Smooth muscle cell of bladder (primary cell): ENCODE measurements at places on chromosomes 3 and 15. TPM values are rescaled to one million over a fixed set of nuclear protein-coding genes. Genes with fewer than 3 reads are reported as not detected.

OXTR gene
- 0.37 and 0.57 TPM in 2 replicates for total RNA-seq

COLQ gene
- 0.28 and 0.46 TPM in 2 replicates for total RNA-seq

SKOR1 gene
- total RNA-seq = under 0.01 and 0.09 TPM in 2 replicates

DAG1 gene
- 21.5 and 31.4 TPM in 2 replicates for total RNA-seq

CTXN2 gene
- total RNA-seq = not detected in 2 replicates

C3orf22 gene
- not detected in 2 replicates for total RNA-seq

ABTB1 gene
- 7.0 and 7.1 TPM in 2 replicates for total RNA-seq

TLR9 gene
- total RNA-seq = under 0.01 TPM in 1 of 2 replicates, not detected in the other

KIF9 gene
- 3.1 and 3.7 TPM in 2 replicates for total RNA-seq

STRA6 gene
- total RNA-seq = 4.8 and 8.5 TPM in 2 replicates

KLF15 gene
- total RNA-seq = 3.1 and 3.6 TPM in 2 replicates

SLTM gene
- 63.3 and 64.2 TPM in 2 replicates for total RNA-seq

CCDC39 gene
- not detected in 2 replicates for total RNA-seq

CADPS gene
- 21.6 and 26.5 TPM in 2 replicates for total RNA-seq

ERC2 gene
- not detected in 2 replicates for total RNA-seq

EXD1 gene
- not detected in 2 replicates for total RNA-seq

WNT5A gene
- total RNA-seq = 4.4 and 35.6 TPM in 2 replicates

PLCB2 gene
- under 0.01 and 0.18 TPM in 2 replicates for total RNA-seq

IQCF5 gene
- total RNA-seq = not detected in 2 replicates
